Metanephros (tissue), 2 donors: ENCODE measurements at places on chromosomes 5 and 9. TPM values are rescaled to one million over a fixed set of nuclear protein-coding genes. Genes with fewer than 3 reads are reported as not detected.

The PCDHGB5 gene
- 14.1 TPM for total RNA-seq

The HAVCR1 gene
- total RNA-seq = 5.3 TPM

The SLC6A7 gene
- total RNA-seq = 0.06 TPM

The AK3 gene
- total RNA-seq = 190 TPM

The SHOC1 gene
- total RNA-seq = 1.2 TPM

The GRM6 gene
- not detected for total RNA-seq

The ACTBL2 gene
- not detected for total RNA-seq

The ABCA2 gene
- 39.4 TPM for total RNA-seq

The PPP2CA gene
- 120 TPM for total RNA-seq

The PCDHA5 gene
- total RNA-seq = 0.41 TPM

The CCL28 gene
- 4.0 TPM for total RNA-seq

The CARTPT gene
- total RNA-seq = 0.23 TPM

The ZNF483 gene
- 14.8 TPM for total RNA-seq

The ANKRD34B gene
- 0.18 TPM for total RNA-seq

The SLIT3 gene
- 40.6 TPM for total RNA-seq

The BTNL8 gene
- 0.47 TPM for total RNA-seq

The HSPB3 gene
- 17.4 TPM for total RNA-seq

The CMBL gene
- total RNA-seq = 40.2 TPM
